ENCODE measurements at places on chromosomes 1 and 21.

- no peak for DNase-seq
These were observed 18.9 kb downstream of the HTR1D start for GRCh38 chr1:23198373-23198772.

- no peak for DNase-seq
These were observed 101.7 kb downstream of the ADSS2 start for GRCh38 chr1:244350027-244350426.

- no peak for DNase-seq
These were observed 9.0 kb upstream of the USF1 start for GRCh38 chr1:161054805-161055204.

- DNase-seq: no peak
These were observed 10.4 kb downstream of the JUN start for GRCh38 chr1:58773406-58773840.

- no peak for DNase-seq
These were observed 21.6 kb upstream of the ZNF678 start for GRCh38 chr1:227541796-227542152.

DNA sequence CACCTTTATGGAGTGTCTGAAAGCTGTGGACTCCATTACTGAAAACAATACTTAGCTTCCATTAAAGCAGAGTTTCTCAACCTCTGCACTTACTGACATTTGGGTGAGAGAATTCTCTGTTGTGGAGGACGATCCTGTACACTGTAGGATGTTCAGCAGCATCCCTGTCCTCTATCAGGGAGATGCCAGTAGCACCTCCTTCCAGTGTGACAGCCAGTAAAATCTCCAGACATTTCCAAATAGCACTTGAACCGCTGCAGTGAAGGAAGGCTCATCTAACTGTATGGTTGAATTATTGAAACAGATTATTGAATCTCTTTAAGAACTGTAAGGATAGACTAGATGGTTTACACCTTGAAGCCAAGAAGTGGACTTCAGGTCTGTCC is 3.1 kb downstream of the PRDM2 start:
- no peak for DNase-seq

DNA sequence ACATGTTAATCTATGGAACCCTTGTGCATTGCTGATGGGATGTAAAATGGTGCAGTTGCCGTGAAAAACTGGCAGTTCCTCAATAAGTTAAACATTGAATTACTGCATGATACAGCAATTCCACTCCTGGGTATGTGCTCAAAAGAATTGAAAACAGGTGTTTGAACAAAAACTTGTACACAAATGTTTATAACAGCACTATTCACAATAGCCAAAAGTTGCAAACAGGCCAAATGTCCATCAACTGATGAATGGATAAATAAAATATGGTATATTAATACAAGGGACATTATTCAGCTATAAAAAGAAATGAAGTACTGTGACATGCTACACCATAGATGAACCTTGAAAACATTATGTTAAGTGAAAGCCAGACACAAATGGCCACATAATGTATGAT is 17.7 kb upstream of the SRSF10 start:
- no peak for DNase-seq

DNA sequence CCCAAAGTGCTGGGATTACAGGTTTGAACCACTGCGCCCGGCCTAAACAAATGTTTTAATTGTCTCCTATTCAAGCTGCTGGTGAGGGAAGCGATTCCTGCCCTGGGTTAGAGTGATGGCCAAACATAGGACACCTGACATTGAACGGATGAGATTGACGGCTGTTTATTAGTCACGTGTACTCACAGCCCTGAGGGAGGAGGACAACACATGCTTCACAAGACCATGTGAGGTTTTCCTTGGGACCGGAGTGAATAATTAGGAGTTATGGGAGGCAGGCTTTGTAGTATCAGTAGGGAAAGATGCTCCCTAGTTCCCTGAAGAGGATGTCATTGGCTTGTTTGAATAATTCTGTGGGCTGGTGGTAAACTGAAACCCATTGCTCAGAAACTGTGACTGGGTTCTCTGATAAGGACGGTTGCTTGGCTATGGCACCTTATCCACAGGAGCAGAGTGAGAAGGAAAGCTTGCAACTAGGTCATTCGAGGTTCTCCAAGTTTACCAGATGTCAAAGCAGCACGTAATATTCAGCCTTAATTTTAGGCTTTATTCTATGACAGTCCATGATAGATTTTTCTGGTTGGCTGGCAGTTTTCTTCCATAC is 245.8 kb downstream of the PLA2G4A start:
- no peak for DNase-seq

DNA sequence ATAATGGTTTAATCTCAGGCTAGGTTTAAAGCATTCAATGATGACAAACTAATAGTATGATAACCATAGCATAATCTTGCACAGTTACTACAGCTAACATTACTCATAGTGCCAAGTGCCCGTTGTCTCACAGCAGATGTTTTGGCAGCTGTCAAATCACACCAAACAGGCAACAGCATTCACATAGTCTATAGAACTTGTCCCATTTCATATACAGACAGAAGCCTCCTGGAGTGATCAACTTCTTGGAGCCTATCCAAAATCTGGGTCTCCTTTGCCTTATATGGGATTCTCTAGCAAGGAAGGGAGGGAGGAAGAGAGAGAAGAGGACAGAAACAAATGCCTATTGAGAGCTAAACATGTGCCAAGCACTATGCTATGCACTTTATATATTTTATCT is 250.6 kb upstream of the ZP4 start:
- DNase-seq: no peak

DNA sequence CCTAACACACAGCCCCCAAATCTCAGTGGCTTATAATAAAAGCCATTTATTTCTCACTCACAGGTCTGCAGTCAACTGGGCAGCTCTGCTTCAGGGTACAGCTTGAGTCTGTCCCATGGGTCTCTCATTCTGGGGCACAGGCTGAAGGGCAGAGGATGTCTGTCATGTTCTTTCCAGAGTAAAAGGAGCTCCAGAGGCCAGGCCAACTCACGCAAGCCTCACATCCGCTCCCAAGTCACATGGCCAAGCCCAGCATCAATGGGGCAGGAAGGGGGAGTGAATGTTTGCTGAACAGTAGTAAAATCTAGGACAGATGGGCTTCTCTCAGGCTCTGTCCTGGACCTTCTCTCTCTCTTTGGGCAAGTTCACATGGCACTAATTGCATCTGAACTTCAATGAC is 7.1 kb upstream of the SSBP3 start:
- no peak for DNase-seq

DNA sequence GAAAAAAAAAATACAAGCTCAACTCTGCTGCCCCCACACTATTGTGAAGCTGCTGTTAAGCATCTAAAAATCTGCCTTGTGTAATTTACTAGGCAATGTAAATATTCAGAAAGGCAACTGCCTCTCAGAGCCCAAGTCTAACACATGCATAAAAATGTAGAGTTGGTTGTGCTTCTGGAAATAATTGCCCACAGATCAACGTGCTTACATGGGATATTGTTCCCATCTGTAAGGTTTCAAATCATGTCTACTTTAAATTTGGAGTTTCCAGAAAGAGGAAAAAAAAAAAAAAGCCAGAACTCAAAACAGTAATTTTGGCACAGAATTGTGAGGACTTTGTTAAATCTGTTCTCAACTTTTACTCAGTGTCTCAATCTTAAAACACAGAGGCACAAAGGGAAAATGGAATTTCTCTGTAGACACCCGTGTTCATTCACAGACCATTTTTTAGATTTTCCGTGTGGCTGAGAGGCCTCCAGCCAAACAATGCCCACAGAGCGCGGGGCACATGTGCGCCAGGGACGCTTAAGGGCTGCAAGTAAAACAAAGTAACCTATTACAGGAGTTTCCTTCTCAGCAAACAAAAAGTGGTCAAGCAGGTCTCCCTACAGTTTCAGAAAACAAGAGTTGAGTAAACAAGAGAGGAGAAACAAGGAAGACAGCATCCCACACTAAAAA is 115.5 kb downstream of the RERE start:
- DNase-seq: no peak

GRCh38 chr21:32411350-32412161 is 950 bp upstream of the EVA1C start:
- DNase-seq: peak; percentile 61

- DNase-seq: no peak
These were observed 85.6 kb downstream of the NKAIN1 start for GRCh38 chr1:31154000-31154631.

Measured in stimulated activated naive CD4-positive, alpha-beta T cell treated with Interleukin-2 at 50 U/mL for 16 hours (primary cell).